Naive B cell (primary cell): ENCODE measurements at places on chromosomes 11 and 22.

DNA sequence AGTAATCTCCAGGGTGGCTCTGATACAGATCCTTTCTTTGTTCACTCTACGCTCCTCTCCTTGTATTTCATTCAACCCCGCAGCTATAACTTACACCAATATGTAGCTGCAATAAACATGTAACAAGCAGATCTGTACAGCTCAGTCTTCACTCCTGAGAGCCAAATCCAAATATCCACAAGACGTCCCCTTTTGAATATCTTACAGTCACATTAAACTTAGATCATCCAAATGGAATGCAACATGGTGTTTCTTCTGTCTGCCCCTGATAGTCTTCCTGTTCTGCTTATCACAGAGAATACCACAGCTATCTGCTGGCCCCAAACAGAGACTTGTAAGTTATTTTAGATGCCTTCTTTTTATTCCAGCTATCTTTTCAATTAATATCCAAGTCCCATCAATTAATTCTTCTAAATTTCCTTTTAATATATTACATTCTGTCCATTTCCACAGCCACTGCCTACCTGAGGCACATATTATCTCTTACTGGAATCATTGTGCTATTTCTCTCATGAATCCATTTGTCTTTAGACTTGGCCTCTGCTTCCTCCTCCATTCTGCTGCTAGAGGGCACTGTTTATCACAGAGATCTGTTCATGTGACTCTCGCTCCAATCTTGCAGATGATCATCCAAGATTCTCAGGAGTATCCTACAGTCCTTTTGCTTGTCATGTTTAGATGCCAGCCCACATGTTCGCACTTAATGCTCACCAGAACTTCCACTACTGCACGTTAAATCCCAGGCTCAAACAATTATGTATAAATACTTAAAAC, 908.6 kb downstream of the NTM start:
- H3K4me3 ChIP-seq = no peak overlapping the region
- no peak overlapping the region for H3K27ac ChIP-seq
- H3K4me1 ChIP-seq = no peaks in the 10 kb centered on the region
- no peak for DNase-seq
- H3K27me3 ChIP-seq = no peaks in the 10 kb centered on the region
- H3K36me3 ChIP-seq = no peaks in the 10 kb centered on the region

DNA sequence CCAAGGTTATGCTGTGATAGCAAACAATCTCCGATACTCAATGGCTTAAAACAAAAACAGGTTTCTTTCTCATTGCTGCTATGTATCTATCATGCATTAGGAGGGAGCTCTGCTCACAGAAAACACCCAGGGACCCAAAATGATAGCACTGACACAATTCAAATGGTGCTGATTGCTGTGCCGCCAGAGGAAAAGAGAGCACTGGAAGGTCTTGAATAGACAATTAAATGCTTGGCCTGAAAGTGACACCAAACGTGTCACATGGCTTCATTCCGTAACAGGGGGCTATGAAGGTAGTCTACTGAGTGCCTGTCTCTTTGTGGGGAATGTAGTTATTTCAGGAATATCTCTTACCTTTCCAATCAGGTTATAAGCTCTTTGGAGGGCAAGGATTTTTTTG, 94.2 kb downstream of the FAR1 start:
- H3K4me3 ChIP-seq = no peak overlapping the region
- no peaks in the 10 kb centered on the region for H3K4me1 ChIP-seq
- no peak for DNase-seq
- no peaks in the 10 kb centered on the region for H3K36me3 ChIP-seq
- H3K27me3 ChIP-seq = peaks cover 10% of the 10 kb centered on the region
- peak overlapping the region; percentile 9 for H3K27ac ChIP-seq

DNA sequence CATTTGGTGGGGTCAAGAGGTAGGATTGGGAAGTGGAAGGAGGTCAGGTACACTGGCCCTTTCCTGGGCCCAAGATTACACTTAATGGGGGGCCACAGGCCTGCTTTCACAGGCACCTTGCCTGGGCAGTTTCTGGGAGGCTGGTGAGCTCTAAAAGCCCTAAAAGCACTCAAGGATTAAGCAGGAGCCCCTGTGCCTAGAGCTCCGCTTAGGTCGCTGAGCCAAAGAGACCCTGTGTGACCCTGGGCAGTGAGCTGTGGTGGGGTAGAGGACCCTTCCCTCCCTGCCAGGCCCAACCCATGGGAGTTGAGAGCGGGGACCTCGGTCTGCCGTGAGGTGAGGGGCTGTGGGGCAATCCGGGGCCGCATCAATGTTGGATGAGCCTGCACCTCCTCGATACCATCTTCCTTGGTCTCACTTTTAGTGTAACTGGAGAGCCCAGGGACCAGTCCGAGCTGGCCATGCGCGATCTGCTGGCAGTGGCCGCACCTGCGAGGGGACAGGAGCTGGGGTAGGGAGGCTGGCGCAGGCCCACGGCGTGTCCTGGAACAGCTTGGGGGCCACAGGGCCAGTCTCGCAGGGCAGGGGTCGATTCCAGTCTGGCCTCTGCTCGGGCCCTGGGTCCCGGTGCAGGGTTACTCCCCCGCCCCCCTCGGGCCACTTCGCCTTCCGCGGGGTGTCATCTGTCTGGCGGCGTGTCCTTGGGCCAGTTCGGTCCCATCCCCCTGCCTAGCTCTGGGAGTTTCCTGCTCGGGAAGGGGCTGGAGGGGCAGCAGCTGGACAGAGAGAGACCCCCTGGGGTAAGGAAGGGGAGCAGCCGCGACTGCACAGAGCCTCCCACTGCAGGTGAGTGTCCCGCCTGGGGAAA, 44.3 kb downstream of the EIF3F start:
- H3K36me3 ChIP-seq = no peaks in the 10 kb centered on the region
- H3K27me3 ChIP-seq = peaks cover 22% of the 10 kb centered on the region
- peaks cover 6% of the 10 kb centered on the region for H3K4me1 ChIP-seq
- H3K27ac ChIP-seq = no peak overlapping the region
- no peak for DNase-seq

- H3K4me1 ChIP-seq = no peaks in the 10 kb centered on the region
- H3K27me3 ChIP-seq = no peaks in the 10 kb centered on the region
- DNase-seq = no peak
- no peak overlapping the region for H3K27ac ChIP-seq
- no peak overlapping the region for H3K4me3 ChIP-seq
Observed at GRCh38 chr22:28398981-28399380, 280.7 kb downstream of the TTC28 start.
